Kasumi-1 (cell line): ENCODE measurements at places on chromosomes 12 and 14.

- DNase-seq, result no peak
Measured at GRCh38 chr12:71973687-71974086, 35.0 kb downstream of the TPH2 start.

- no peak for DNase-seq
Measured at GRCh38 chr12:100248886-100249285, 18.0 kb downstream of the DEPDC4 start.

DNA sequence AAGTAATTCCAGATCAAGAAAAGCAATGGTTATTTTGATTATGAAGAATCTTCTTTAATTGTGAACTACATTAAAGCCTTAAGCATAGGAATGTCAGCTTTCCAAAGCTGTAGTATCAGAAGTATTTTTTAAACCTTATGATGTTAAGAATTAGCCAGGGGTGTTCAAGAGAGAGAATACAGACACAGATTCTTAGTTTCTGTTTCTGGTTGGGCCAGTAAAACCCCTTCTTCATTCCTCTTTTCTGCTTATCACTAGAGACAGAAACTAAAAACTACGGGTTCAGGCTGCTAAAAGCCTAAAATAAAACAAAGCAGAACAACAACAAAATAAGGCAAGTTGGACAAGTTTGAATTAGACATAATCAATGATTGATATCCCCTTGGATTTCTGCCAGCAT is 38.2 kb downstream of the IFT43 start:
- DNase-seq, result no peak

GRCh38 chr12:110694330-110694901 is 5.5 kb upstream of the HVCN1 start:
- no peak for DNase-seq

DNA sequence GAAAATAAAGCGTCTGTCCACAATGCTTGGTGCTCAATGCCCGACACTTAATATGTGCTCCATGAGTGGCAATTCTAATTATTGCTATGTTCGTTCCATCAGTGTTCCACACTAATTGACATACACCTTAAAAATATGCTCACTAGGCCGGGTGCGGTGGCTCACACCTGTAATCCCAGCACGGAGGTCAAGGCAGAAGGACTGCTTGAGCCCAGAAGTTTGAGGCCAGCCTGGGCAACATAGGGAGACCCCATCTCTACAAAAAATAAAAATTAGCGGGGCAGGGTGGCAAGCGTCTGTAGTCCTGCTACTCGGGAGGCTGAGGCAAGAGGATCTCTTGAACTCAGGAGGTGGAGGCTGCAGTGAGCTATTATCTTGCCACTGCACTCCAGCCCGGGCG is 635 bp upstream of the HECTD4 start:
- DNase-seq, result no peak

GRCh38 chr12:123490089-123490488 is 32.1 kb downstream of the SNRNP35 start:
- no peak for DNase-seq

DNA sequence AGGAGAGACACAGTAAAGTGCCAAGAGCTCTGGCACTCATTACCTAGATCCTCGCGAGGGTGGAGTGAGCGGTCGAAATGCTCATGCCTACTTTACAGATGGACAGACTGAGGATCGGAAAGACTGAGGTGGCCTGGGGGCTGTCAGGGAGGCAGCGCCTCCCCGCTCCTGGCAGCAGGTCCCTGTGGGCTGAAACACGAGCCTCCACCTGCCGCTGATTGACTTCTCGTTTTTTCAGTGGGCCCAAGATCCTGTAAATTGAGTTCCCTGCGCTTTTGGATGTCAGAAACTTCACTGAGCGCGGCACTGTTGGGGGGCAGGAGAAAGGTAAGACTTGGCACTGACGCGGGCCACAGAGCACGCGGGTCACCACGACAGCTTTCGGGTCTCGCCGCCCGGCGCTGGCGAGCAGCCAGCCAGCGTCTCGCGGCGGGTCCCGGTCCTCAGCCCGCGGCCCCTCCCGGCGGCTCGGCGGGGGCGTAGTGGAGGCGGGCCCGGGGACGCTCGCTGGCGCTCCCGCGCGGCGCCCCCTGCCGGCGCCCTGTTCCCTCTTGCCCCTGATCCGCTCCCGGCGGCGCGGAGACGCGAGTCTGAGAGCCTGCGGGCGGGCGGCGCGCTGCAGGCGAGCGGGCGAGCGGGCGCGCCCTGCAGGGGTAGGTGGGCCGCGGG is 552 bp upstream of the SCN8A start:
- DNase-seq, result peak; percentile 41

- DNase-seq, result no peak
Measured at GRCh38 chr14:103909531-103910261, 18.6 kb upstream of the TDRD9 start.

- DNase-seq, result no peak
Measured at GRCh38 chr12:95940514-95940913, 1.9 kb downstream of the CCDC38 start.

GRCh38 chr12:66051361-66051760 is 79.2 kb downstream of the LLPH start:
- no peak for DNase-seq

GRCh38 chr14:105070760-105071137 is 5.5 kb upstream of the GPR132 start:
- DNase-seq, result no peak

- DNase-seq, result no peak
Measured at GRCh38 chr12:83149987-83150386, 463.3 kb downstream of the TMTC2 start.
